ENCODE measurements at places on chromosomes 5 and 9.

DNA sequence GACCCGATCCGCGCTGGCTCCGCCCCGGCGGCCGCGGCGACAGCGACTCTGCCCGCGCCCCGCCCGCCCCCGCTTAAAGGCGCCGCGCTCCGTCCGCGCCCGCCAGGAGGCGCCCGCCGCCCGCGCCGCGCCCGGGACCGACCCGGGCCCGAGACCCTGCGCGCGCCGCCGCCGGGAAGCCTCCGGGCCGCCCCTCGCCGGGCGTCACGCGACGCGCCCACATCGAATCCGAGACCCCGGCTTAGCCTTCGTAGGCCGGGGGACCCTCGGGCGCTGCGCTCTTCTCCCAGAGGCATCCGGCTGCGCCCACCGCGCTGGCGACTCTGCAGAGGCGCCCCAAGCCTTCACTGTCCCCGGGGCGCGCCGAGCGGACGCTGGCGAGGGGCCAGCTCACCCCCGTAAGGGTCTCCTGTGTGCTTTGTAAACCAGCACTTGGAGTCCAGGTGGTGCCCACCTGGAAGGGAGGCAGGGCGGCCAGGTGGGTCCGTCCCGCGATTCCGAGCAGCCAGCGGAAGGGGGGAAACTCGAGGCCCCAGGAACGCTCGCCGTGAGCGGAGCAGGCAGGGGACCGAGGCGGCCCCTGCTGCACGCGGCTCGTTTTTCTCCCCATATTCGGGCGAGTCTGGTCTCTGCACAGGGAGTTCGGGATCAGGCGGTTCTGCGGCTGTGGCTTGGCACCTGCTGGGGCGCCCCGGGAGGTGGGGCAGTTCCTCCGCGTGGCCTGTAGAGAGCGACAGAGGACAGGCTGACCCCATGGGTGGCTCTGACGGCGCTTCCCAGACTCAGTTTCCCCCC is 423 bp upstream of the ABCA2 start:
- peak; percentile 90 for DNase-seq

GRCh38 chr9:90861826-90862740 is 60.5 kb downstream of the SYK start:
- no peak for DNase-seq

DNA sequence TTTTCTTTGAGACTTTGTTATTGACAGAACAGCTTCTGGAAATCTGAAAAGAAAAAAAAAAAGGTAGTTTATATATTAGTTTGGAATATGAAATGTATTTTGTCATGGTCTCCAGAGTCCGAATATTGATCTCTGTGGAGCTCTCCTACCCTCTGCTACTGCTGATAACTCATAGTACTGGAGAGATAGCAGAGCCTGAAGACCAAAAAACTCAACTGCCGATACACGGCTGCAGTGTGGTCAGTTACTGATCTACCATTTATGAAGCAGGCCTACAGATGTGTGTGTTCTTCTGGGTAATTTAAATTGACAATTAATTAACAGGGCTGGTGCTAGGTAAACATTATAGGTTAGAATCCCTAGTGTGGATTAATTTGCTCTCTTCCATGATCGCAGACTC is 3.8 kb upstream of the FAM120A start:
- DNase-seq: no peak

- DNase-seq: no peak
Observed at GRCh38 chr5:140348104-140348503, 1.7 kb upstream of the HBEGF start.

GRCh38 chr9:126327006-126327713 is 531 bp downstream of the MVB12B start:
- DNase-seq: no peak

DNA sequence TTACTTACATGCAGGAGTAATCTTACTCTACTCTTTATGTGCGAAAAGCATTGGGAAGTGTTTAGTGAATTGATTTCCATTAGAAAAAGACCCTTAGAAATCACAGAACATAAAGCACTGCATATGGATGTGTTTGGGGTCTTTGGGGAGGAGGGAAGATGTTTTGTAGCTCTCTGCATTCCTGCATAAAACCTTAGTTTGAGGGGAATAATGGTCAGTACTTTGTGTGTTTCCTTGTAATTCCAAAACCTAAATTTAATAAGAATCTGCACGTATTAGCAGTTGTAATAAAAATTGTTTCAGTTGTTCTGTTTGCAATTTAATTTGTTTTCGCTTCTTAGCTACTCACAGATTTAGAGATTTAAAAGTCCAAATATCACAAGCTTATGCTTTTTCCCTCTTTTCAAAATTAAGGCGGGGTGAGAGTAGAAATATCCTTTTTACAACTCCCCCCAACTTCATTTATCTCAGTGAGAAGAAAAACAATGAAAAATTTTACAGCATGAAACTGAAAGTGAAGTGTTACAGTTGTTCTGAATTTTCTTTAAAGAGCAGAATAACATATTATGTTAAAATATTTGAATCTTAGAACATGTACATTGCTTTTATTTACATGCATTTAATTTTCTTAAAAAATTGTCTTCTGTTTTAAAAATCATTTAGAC is 143.8 kb downstream of the SMARCA2 start:
- DNase-seq: no peak

DNA sequence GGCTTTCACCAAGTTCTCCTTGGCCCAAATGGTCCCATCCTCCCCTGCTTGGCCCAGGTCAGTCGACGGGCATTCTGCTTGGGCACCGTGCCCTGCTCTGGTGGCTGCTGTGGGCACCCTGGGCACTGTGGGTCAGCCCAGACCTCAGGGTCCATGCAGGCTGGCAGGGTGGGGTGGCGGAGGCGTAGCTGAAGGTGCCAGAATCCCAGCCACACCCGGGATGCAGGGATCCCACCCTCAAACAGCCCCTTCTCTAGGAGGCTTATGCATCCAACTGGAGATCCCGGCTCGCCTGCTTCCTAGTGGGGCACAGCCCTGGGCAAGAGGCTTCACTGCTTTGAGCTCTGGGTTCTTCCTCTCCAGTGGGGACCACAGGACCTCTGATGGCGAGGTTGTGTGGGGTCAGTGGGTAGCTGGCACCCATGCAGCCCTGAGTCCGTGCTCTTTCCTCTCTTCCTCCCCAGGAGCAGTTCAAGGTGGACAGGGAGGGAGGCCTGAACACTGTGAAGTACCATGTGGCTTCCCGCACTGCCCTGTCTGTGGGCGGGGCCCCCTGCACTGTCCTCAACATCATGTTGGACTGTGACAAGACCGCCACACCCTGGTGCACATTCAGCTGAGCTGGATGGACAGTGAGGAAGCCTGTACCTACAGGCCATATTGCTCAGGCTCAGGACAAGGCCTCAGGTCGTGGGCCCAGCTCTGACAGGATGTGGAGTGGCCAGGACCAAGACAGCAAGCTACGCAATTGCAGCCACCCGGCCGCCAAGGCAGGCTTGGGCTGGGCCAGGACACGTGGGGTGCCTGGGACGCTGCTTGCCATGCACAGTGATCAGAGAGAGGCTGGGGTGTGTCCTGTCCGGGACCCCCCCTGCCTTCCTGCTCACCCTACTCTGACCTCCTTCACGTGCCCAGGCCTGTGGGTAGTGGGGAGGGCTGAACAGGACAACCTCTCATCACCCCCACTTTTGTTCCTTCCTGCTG is 9.4 kb downstream of the B4GALT7 start:
- no peak for DNase-seq

DNA sequence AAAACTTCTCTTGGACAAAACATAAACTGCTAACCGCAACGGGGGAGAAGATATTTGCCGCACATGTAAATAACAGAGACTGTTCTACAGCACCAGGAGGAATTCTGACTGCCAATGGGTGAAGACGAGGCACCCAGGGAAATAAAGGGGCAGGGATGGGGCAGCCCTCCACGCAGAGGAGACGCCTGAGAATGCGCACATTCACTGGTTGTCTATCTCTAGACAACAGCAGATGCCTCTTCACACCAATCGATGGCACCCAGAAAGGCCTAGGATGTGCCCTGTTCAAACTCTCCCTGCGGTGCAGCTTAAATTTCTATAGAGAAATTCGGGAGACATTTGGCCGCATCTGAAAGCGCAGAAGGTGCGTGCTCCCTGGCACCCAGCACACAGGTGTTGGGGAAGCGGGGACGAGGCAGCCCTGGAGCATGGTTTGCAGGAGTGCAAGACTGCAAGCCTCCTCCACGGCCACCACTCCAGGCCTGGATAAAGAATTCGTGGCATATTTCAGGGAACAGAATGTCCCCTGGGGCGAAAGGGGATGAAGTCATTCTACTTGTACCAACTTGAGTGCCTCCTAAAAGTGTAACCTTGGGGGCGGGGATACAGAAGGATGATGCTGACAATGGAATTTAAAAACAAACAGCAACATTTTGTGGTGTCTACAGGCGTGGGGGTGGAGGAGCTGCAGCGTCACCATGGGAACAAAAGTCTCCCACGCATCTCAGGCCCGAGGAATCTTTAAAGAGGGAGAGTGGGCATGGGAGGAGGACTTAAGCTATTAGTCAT is 6.3 kb upstream of the IRX2 start:
- DNase-seq: peak; percentile 29

DNA sequence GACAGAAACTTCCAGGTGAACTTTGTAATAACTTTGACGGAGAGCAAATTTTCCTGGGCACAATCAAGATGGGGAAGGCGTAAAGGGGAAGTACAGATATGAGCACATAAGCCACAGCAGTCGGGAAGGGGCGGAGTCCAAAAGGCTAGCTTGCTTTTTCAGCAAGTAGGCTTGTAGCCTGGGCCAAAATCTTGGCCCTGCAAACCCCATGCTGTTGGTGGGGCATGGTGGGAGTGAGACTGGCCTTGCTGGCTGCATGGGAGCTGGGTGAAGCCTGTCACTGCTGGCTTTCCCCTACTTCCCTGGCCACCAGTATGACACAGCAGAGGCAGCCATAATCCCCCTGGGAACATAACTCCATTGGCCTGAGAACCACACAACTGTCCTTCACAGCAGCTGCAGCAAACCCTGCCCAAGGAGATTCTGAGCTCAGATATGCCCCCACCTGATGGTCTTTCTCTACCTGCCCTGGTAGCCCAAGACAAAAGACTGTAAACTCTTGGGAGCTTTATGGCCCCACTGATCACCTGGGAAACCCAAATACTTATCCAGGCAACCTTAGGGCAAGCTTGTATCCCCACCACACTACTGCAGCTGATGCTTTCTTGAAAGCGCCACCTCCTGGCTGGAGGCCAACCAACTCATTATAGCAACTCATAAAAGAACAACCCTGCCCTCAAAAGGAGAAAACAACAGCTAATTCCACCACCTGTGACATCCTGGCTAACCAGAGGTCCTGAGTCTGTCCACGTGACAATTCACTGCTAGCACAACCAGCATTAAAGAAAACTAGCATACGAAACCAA is 24.0 kb downstream of the DCTN4 start:
- DNase-seq: peak; percentile 97

- DNase-seq: no peak
Observed at GRCh38 chr9:108860764-108861163, 1.3 kb upstream of the ACTL7A start.

DNA sequence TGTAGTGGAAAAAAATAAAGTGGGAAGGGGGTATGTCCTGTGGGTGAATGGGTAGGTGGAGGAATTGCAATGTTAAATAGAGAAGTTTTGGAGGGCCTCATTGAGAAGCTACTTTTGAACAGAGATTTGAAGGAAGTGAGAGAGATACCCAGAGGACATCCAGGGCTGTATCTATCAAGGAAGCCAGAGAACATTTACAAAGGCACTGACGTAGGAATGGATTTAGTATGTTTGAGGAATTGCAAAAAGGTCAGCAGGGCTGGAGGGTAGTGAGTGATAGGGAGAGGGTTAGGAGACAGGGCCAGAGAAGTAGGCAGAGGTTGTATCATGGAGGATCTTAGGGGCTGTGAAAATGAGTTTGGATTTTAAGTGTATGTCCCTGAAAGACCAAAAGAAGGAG is 13.9 kb downstream of the PTTG1 start:
- no peak for DNase-seq

DNA sequence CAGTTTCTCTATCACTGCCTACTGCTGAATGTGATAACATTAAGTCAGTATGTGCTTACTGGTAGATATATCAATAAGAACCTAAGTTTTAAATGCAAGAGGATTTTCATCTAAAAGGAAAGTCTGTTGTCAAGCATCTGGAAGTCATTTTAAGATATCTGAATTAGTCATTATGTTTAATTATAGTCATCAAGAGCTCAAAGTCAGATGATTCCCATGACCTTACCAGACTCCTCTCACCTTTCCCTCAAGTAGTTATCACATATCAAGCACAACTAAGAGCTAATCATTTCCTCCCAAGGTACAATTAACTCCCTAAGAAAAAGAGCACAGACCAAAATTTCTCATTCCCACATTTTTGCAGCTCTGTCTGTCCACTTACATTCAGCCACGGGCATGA is 45.5 kb downstream of the PUM3 start:
- DNase-seq: no peak

All from NB4 (cell line).